GM12878 (cell line): ENCODE measurements at places on chromosomes 16 and 17.

DNA sequence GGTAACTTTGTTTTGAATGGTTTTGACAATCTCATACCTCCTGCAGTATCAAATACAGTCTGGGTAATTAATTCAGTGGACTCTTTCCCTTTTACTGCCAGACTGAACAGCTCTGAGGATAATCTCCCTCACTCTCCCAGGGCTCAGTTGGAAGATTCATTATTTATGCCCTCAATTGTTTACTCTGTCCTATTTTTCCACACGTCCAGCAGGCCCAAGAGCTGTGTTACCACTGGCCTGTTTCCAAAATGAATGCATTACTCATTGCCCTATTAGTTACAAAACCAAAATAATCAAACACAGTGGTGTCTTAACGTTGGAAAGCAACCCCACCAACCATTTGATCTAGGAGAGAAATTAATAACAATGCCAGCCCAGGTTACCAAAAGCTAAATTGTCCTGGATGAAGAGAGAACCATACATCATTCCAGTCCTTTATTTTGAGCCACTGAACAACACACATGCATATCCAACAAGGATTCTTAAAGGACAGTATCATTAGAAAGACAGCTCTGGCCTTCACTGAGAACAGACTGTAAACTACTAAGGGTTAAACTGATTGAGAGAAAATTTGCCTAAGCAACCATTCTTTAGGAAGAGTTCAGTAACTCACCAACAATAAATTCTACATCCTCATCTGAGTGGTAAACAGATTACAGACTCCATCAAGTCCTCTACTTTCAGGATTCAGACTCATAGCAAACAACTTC, 34.5 kb downstream of the FAM222B start:
- no peak for DNase-seq

- DNase-seq: no peak
These were observed 25.6 kb upstream of the RMI2 start for GRCh38 chr16:11319529-11320146.

DNA sequence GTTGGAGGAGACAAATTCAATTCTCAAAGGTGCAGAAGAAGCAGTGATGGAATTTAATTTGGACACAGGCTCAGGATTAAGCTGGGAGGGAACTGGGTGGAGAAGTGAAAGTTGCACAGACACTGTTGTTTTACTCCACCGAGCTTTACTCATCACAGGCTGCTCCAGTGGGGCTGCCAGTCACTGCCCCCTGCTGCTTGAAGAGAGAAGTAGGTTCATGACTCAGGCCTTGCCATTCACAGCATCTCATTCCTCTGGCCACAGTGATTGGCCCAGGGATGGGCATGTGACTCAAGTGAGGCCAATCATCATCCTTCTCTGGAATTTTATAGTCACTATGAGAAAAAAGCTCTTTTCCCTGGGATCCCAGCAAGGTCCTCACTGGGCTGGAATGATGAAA, 11.8 kb downstream of the GNAO1 start:
- DNase-seq: no peak

DNA sequence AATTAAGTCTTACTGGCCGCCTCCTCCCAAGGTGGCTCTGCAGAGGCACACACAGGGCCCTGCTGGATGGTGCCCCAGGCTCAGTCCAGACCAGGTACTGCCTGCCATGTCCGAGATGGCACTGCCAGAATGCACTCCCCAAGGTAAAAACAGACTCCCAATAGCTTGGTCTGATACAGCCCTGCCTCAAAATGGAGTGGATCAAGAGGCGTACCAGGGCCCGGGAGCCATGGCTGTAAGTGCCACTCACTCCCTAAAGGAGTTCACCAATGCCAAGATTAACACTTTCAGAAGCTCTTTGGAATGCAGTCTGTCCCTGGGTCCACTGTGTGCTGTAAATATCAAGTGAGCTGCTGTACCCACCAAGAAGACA, 576 bp upstream of the MYO18A start:
- DNase-seq: no peak

DNA sequence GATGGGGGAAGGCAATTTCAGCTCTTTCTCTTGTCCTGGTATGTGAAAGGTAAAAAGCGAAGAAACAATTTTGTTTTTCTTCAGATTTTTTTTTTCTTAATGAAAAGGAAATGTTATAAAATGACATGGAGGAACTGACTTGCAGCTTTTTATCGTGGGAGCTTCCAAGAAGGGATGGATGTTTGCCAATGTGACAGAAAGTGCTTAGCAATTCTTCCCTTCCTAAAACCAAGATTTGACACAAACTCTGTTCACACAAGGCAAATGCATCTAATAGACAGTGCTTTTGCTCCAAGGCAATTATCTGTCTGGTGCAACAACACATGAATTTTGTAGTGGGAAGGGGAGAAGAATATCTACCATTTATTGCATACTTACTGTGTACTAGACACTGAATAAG, 988.5 kb downstream of the CDH11 start:
- no peak for DNase-seq

GRCh38 chr17:73560661-73561060, 83.6 kb downstream of the SDK2 start:
- DNase-seq: no peak

GRCh38 chr17:51703361-51704341, 443.3 kb downstream of the UTP18 start:
- no peak for DNase-seq

DNA sequence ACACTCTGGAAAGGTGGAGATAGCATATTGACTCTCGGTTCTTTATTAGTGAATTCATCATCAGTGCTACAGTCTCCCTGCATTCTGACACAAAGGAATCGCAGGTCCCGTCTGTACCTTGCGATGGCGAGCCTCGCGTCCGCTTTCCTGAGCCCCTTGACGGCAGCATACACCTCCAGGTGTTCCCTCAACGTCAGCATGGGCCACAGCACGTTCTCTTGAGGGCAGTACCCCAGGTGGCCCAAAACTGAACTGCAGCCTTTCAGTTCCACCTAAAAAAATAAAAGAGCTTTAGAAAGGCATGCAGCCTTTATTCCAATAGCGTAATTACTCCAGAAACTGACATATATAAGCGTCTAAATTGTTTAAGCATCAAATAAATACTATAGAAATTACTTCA, 24.2 kb upstream of the ABCA9 start:
- DNase-seq: no peak

GRCh38 chr17:63398680-63399079, 47.4 kb downstream of the CYB561 start:
- no peak for DNase-seq

DNA sequence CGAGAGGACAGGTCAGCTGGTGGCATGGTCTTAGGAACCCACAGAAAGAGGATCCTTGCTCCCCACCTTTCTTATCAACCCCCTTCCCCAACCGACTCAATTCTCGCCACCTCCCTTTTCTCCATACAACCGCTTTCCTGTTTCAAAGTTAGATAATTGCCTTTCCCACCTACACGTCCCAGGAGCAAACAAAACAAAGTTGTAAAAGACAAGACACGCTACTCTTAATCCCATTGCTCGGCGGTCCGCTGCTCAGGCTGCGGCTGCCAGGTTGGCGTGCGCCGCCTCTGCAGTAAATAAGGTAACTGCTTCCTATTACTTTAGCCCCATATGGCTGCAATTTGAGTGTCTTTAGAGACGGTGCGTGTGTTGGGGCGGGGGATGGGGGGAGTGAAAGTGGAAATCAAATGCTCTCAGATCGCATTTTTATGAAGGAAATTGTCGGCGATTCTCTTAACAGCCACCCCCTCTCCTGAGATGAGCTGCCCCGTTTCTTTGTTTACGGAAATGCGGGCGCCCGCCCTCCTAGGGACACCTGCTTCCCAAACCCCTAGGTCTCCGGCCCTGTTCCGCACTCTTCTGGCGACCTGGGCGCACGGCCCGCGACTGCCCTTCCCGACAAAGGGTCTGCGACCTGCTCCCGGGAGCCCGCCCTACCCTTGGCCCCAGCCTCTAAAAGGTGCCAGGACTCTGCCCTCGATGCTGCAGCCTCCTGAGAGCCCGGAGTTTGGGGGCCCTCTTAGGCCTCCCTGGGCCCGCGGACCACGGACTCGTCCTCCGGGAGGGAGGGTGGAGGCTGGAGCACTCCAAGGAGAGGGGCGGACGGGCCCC, 3.7 kb upstream of the CBX8 start:
- DNase-seq: no peak

DNA sequence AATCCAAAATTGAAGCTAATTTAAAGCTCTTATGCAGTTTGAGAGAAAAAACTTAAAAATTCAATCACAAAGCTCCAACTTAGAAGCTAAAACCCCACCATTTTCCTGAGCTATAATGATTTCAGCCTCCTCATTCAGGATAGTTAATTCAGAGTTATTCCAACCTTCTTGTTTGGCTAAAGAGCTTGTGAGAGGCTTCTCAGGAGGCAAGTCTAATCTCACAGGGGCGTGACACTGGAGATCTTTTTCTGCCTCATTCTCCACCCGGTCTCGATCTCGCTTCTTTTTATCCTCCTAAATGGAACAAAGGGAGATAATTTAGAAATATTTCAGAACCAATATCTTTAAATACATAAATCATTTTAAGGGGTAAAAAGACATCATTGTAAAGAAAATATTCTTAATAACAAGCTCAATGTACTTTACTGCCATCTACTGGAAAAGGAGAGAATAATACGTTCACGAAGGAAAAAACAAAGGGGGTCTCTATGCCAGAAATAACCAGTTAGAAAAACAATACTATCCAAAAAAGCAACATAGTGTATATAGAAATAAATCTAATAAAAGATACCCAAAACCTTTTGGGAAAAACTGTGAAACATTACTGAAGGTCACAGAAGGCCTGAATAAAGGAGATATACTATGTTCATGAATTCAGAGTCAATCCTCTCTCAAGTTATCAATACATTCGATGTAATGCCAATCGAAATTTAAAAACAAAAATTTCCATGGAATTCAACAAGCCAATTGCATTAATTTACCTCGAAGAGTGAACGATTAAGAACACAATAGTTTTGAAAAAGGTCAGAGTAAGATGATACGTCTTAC, 13.9 kb downstream of the BRD7 start:
- no peak for DNase-seq

DNA sequence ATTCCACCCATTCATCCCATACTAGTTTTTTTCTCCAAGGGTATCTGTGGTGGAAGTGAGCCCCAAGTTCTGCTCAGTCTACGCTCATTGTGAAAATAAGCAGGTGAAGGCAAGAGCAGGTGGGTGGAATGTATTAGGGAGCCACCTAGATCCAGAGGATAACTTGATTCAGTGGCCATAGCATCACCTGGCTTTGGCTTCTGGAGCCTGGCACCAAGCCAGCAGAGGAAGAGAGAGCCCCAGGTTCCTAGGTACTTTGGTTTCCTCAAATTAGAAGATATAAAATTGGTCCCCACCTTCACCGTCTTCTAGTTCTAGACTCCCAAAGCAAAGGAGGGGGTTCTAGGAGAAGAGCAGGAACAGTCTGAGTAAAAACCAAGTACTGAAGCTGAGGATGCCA, 4.1 kb downstream of the FXR2 start:
- DNase-seq: no peak

DNA sequence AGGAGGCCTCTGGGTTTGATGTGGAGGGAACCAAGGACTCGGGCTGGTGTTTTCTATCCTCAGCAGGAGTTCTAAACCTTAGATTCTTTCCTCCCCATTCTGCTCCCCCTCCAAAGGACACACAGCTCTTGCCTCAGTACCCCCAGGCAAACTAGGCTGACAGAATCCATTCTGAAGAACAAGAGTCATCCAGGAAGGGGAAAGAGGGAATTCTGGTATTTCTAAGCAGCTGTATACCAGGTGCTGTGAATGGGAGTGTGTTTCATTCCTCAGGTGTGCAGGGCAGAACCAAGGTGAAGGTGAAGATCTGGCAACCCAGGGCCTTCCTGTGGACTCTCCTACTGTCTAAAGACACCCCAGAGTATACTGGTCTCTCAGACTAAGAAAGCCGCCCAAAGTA, 4.1 kb downstream of the INPP5K start:
- DNase-seq: no peak

GRCh38 chr16:30485818-30486436, 13.4 kb downstream of the ITGAL start:
- no peak for DNase-seq

DNA sequence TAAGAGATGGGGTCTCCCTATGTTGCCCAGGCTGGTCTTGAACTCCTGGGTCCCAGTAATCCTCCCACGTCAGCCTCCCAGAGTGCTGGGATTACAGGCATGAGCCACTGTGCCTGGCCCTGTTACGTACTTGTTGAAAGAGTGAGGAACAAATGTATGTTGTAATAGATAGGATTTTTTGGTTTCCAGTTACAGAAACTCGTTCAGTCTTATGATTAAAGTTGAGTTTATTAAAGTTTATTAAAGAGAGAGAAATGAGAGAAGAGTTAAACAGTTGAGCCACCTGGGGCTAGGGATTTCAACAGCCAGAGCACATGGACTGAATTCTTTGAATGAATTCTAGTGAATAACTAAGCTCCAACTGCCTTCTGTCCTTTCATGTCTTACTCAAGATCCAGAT, 3.7 kb downstream of the TADA2A start:
- DNase-seq: no peak

GRCh38 chr17:63173450-63173849, 207.4 kb downstream of the TANC2 start:
- DNase-seq: no peak

GRCh38 chr16:89133457-89134127, 38.0 kb upstream of the CDH15 start:
- no peak for DNase-seq

DNA sequence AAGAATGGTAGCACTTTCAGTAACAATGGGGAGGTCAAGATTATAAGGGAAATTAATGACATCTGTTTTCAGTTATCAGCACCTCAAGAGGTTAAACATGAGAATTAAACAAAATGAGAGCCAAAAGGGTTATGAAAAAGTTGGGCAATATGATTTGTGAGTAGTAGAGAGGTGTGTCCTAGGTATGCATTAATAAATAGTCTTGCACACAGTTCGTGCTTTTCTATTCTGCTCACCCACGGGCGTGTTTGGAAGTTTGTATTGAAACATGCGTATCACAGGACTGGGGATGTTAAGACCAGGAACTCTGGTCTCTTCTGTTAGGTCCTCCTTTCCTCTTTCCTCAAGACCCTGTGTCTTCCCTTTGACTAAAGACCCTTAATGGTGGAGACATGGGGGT, 6.0 kb downstream of the BPTF start:
- no peak for DNase-seq

DNA sequence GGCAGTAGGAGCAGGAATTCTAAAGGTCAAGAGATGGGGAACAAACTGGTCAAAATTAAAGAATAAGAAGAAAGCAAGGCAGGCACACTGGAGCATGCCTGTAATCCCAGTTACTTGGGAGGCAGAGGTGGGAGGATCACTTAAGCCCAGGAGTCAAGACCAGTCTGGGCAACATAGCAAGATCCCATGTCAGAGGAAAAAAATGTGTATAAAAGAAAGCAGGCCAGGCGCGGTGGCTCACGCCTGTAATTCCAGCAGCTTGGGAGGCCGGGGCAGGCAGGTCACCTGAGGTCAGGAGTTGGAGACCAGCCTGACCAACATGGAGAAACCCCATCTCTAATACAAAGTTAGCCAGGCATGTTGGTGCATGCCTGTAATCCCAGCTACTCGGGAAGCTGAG, 43.9 kb downstream of the ZNF207 start:
- DNase-seq: no peak

DNA sequence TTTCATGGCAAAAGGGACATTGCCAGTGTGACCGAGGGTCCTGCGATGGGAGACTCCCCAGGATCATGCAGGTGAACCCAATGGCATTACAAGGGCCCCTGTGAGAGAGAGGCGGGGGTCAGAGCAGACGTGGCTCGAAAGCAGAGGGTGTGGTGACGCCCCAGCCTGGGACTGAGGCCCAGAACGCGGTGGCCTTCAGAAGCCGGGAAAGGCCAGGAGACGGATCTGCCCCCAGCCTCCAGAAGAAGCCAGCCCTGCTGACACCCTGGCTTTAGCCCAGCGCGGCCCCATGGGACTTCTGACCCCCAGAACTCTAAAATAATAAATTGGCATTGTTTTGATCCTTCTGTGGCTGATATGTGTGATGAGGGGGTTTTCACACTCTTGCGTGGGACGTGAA, 17.4 kb upstream of the ENPP7 start:
- DNase-seq: no peak
